ENCODE measurements at places on chromosomes 6 and 20.

DNA sequence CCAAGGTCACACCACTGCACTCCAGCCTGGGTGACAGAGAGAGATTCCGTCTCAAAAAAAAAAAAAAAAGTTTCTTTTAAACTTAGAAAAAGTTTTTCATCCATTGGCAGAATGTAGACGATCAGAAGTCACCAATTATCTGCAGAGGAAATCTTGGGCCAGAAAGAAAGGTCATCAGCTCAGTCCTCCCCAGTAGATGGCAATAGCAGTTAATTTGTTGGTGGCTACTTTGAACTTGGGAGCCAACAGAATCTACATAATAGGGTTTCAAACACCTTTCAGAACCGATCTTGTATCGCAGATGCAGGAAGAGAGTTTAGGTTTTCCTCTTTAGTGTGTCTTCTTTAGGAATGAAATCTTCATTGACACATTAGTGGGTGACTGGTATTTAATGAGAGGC lies 41.7 kb downstream of the LBP start:
- no peak for DNase-seq

- DNase-seq = no peak
These were observed 154.9 kb downstream of the DLL1 start for GRCh38 chr6:170135821-170136471.

DNA sequence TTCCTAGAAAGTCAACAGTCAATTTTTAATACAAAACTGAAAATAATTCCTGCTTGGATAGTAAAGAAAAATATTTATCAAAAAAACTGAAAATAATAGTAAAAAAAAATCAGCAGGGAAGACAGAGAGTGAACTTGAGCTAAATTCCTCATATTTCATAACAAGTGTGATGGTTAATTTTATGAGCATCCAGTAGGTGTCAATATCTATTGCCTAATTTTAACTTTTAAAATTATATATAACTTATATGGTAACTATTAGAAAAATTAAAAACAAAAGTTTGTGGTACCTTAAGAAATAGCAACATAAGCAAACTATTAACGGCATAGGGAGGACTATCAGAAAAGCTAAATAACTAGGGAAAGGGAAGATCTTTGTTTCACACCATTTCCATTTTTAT lies 2.1 kb downstream of the EPM2A start:
- DNase-seq = no peak

- no peak for DNase-seq
These were observed 3.3 kb downstream of the CST11 start for GRCh38 chr20:23449421-23449820.

DNA sequence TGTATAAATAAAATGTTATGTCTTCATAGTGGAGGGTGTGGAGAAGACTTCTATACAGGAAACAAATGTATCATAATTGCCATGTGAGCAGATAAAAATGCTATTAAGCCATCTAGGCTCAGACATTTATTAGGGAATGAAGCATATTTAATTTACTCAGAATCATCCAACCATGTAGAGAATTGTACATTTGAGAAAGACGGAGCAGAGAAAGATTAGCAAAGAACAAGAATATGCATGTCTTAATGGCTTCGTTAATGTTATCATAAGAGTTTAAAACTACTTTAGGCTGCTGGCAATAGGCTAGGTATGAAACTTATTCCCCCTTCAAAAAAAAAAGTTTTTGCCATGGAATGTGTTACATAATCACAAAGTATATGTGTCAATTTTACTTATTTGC lies 6.1 kb downstream of the ANKRD6 start:
- DNase-seq = no peak

- peak; percentile 55 for DNase-seq
These were observed 12.7 kb downstream of the SAYSD1 start for GRCh38 chr6:39102071-39102820.

GRCh38 chr6:15299430-15300131 lies 53.7 kb downstream of the JARID2 start:
- DNase-seq = no peak

- no peak for DNase-seq
These were observed 11.0 kb upstream of the FAM210B start for GRCh38 chr20:56347628-56348304.

DNA sequence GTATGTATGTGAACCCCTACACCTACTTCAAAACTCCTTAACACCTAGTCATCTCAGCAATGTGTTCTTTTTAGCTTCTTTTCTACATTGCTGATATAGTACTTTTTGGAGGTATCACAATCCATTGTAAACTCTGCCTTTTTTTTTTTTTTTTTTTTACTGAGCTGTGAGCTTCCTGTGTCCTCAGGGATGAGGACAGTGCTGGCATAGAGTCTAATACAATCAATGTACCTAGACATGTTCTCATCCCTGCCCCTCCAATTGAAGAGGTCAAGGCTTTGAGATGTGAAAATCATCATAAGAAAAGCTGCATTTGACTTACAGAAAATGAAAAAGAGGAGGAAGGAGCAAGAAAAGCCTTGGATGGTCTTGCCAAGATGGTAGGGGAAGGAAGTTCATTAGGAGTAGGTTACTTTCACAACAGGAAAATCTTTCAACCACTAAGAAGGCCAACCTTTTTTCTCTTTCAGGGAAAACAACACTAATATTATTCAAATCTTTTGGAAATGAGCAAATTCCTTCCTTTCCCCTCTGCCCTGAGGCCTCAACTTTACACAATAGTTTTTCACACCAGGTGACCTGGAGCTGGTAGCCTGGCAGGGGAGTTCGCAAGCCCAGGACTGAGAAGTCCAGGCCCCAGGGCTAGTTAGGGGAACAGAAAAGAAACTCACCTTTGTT lies 2.8 kb upstream of the JARID2 start:
- DNase-seq = no peak

- no peak for DNase-seq
These were observed 26.3 kb downstream of the PRDM1 start for GRCh38 chr6:106112433-106112832.

DNA sequence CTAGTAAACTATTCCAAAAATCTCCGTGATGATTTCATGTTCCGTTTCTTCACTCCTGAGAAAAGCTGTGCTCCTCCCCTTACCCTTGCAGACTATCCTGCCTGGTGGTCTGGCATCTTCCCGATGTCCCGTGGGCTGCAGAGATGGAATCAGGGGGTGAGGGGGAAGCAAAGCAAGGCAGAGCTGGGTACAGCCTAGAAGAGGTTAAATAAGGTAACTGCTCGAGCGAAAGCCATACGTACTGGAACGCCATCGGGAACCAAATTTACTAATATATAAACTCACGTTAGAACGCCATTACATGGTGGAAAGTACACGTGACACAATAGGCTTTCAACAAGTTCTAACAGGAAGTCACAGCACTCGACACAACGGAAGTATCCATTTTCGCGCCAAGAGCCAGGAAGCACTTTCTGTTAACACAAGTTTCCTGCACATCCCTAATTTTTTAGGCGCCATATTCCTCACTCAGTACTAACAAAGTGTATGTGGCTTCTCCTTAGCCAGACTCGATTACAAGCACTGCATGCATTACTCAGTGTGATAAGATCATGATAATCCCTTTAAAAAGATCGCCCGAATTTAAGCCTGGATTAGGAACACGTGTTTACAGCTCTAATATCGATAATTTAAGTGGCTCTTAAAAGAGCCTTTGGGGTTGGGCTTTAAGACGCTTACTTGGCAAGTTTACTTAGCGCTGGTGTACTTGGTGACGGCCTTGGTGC lies 101.6 kb upstream of the PRSS16 start:
- DNase-seq = no peak

DNA sequence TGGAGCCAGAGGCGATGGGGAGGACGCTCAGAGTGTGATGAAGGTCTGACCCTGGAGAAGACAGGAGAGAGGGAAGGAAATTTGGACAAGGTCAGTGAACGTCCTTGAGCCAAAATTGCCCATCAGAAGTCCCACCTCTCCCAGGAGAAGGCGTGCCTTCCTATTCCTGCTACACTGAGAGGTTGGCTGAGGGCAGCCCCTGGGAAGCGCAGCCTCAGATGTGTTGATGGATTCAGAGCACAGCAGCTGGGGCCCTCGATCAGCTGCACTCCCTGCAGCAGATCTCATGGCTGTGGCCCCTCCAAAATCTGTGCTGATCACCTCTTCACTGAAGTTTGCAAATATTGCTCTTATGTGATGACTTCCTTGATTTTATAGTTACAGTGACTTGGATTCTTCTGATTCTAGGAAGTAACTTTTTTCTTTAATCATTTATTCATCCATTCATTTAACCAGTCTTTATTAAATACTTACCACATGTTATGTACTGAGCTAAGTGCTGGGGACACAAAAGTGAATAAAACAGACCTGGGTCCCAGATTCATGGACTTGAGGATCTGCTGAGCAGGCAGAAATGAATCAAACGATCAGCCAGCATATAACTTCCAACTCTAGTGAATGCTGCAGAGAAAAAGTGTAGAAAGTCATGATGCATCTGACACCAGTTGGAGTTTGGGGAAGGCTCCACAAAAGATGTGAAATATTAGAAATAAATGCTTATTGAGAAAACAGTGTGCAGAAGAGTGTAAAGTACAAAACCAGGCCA lies 69.6 kb upstream of the ARMC2 start:
- no peak for DNase-seq

DNA sequence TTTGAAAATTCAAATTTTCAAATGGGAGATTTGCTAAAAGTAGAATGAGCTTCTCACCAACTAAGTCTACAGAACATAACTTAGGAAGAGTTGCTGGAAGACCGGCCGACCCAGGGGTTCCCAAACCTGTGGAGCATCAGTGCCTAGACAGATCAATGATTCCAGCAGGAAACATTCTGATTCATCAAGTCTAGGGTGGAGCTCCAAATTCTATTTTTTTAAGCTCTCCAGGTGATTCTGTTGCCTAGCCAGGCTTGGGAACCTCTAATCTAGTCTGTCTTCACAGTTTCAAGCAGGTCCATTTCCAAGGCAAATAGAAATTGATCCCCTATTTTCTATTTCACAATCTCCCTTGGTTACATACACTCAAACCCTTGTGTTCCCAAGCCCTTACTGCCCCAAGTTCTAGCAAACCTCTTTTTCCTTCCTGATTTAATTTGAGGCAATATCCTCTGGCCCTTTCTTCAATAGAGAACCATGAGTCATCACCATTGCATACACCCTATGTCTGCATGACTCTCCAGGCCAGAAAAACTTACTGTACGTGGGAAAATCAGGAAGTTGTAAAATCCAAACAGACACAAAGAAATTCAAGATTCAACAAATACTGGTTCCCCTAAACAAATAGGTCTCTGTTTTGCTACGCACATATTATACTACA lies 8.9 kb downstream of the ATXN1 start:
- DNase-seq = no peak

DNA sequence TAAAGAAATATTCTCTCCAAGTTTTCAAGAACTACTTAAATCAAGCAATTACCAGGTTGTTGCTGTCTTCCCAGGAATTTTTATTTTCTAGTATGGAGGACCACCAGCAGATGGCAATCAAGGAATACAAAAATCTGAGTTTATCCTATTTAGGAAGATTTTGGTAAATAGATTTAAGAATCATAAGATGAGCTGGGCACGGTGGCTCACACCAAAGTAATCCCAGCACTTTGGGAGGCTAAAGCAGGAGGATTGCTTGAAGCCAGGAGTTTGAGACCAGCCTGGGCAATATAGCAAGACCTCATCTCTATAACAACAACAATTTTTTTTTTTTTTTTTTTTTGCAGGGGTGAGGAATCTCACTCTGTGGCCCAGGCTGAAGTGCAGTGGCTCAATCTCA lies 19.3 kb upstream of the SEC63 start:
- DNase-seq = no peak

DNA sequence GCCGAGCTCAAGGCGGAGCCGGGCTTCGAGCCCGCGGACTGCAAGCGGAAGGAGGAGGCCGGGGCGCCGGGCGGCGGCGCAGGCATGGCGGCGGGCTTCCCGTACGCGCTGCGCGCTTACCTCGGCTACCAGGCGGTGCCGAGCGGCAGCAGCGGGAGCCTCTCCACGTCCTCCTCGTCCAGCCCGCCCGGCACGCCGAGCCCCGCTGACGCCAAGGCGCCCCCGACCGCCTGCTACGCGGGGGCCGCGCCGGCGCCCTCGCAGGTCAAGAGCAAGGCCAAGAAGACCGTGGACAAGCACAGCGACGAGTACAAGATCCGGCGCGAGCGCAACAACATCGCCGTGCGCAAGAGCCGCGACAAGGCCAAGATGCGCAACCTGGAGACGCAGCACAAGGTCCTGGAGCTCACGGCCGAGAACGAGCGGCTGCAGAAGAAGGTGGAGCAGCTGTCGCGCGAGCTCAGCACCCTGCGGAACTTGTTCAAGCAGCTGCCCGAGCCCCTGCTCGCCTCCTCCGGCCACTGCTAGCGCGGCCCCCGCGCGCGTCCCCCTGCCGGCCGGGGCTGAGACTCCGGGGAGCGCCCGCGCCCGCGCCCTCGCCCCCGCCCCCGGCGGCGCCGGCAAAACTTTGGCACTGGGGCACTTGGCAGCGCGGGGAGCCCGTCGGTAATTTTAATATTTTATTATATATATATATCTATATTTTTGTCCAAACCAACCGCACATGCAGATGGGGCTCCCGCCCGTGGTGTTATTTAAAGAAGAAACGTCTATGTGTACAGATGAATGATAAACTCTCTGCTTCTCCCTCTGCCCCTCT lies 1.1 kb downstream of the CEBPB start:
- no peak for DNase-seq

DNA sequence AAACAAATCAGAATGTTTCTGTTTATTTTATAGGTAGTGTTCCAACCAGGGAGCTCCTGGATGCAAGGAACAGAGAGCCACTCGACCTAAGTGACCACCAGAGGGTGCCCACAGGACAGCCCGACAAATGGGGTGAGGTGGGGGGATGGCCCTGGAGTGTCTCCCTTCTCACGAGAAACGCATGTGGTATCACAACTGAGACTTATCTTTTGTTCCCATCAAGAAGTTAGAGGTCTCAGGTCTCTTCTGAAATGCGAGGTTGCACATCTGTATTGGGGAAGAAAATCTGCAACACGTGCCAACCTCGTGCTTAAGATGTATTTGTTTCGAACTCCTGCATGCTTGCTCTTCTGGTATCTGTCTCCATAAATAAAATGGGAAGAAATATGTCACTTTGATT lies 104.0 kb downstream of the ISM1 start:
- DNase-seq = peak; percentile 73

DNA sequence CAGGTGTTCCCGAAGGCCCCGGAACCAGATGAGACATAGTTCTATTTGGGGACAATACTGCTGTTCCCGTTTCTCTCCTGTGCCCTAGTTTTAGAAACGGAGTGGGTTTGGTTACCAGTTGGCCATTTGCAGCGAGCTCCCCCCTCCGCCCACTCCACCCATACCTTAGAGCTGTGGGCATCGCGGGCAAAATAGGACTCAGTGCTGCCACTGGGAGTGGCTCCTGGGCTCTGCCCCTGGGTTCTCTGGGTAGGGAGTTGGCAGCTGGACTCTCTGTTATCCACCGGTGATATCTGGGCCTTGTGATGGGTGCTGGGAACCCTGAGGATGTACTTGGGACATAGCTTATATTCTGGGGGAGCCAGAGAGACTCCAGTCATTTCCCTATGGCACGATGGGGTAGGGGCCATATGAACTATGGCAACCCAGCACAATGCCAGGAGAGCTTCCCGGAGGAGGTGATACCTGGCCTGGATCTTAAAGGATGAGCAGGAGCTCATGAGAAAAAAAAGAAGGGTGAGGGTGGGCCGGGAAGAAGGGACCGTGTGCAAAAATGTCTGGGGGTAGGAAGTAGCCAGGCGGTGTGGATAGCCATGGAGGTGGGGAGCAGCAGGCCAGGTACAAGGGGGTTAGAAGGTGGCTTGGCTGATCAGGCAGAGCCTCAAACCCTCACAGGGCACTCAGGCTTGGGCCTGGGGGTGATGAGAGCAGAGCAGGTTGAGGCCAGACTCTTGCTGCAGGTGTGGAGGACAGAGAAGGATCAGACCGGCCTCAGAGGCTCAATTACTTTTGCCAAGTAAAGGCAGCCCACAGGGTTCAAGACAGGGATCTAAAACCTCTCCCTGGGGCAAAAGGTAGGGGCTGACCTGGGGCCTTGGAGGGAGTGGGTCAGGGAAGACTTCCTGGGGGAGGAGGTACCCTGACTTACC lies 9.6 kb downstream of the SRC start:
- DNase-seq = no peak

Data from iPS DF 6.9 (cell line).